ENCODE measurements at places on chromosomes 1 and 21.

GRCh38 chr1:34984435-34984792 lies 733 bp downstream of the TMEM35B start:
- DNase-seq = no peak

DNA sequence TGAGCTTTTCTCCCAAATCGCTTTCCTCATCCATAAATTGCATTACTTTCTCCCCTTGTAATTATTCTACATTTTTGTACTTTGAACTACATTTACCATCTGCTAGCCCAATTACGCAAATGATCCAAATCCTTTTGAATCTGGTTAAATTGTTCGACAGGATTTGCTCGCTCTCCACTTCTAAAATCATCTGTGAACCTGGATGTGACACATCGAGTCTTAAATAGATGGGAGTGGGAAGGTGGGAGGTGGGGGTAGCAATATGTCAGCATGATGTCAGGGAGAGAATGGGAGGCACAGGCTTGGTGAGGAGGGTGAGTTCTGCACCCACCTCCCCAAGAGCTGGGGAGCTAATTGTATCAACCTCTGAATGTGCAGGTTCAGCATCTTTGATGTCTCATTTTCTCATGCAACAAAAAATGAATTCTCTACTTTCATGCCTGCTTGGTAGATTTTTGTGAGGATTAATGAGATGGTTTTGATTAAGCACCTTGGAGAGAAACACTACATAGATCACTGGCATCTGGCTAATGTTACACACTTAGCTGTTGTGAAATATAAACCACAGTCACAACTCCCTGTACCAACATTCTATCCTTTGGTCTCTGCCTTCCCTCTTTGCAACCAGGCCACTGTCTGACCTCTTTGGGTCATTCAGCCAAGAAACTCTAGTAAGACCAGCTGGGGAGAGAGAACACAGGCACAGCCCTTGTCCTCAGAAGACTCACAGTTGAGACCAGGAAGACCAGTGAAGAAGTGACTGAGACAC lies 165.1 kb downstream of the DAB1 start:
- no peak for DNase-seq

DNA sequence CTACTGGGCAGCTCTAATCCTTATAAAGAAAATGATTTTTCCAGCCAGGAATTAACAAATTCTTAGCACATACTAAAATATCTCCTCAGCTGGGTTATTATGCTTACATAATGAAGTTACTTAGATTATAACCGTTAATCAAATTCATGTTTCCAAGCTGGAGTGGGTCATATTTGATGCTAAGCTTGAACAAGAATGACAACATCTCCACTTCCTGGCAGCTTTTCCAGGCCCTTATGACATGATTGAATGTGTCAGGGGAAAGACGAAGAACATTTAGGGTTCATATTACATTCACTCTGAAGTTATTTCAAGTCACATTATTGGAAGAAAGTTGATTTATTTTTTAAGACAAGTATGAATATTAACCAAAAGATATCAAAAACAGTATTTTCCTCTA lies 333.7 kb downstream of the PCP4 start:
- DNase-seq = no peak

- no peak for DNase-seq
Observed at GRCh38 chr1:15918962-15919715, 56.8 kb downstream of the ZBTB17 start.

- no peak for DNase-seq
Observed at GRCh38 chr1:56502700-56503245, 76.6 kb downstream of the PLPP3 start.

DNA sequence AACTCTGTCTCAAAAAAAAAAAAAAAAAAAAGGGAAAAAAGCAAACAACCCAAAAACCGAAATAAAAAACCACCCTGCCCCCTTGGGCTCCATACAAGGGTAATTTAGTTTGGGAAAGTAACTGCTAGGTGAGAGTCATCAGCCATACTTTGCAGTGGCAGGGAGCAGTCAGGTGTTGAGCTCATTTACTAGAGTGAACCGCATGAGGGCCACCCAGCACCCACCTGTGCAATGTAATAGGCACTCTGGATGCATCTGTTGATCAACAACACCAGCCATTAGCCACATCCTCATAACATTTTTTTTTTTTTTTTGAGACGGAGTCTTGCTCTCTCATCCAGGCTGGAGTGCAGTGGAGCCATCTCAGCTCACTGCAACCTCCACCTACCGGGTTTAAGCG lies 9.1 kb downstream of the INAVA start:
- no peak for DNase-seq

DNA sequence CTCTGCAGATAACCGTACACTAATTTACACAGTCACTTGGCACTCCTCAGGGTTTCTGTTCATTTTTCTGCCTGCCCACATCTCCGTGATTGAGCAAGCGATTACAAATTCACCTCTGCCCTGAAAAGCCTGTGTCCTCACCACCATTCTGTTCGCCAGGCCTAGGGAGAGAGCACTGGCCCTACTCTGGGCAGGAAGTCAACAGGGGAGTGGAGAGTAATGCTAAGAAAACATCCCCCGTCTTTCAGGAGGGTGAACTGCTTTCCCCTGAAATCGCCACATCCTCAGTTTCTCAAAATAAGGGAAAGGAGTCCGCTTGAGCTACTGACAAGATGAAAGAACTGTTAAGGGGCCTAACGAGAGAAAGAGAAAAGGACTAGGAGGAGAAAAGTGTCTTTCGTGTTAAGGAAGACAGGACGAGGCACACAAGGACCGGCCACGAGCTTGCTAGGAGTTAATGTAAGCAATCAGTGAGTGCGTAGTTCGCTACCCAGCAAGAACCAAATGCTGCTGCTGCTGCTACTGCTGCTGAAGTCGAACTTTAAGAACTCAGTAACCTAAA lies 632 bp downstream of the PEX19 start:
- DNase-seq = no peak

- DNase-seq = no peak
Observed at GRCh38 chr1:60222360-60223115, 149.0 kb upstream of the C1orf87 start.

GRCh38 chr1:208564466-208564865 lies 320.3 kb upstream of the PLXNA2 start:
- DNase-seq = no peak

GRCh38 chr1:231238298-231238697 lies 2.7 kb upstream of the GNPAT start:
- no peak for DNase-seq

DNA sequence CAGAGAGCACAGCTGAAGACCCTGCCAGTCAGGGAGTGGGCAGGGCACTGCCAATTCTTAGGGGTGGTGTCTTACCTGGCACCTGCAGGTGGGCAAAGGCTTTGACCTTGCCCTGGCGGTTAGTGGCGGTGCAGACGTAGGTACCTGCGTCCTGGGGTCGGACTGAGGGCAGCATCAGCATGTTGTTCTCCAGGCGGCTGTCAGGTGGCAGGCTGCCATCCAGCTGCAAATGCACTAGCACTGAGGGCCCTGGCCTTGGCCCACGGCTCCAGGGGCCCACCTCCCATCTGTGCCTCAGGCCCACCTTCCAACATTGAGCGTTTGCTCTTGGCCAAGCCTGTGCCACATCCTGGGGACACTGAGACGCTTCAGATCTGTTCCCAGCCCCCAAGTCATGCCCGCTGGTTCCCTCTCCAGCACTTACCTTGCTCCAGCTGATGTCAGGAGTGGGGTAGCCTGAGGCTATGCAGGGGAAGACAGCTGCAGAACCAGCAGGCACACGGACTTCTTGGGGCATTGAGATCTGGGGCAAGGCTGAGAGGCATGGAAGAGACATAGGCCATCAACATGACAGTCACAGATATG lies 21.4 kb downstream of the LDLRAD2 start:
- DNase-seq = no peak

- no peak for DNase-seq
Observed at GRCh38 chr1:53665996-53666395, 73.0 kb downstream of the GLIS1 start.

- no peak for DNase-seq
Observed at GRCh38 chr1:43479414-43479813, 25.7 kb upstream of the HYI start.

DNA sequence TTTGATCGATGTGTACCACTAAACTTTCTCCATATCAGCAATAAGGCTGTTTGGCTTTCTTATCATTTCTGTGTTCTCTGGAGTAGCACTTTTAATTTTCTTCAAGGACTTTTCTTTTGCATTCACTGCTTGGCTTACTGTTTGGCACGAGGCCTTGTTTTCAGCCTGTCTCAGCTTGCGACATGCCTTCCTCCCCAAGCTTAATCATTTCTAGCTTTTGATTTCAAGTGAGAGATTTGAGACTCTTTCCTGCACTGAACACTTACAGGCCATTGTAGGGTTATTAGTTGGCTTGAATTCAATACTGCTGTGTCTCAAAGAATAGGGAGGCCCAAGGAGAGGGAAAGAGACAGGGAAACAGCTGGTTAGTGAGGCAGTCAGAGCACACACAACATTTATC lies 120.6 kb upstream of the KCND3 start:
- DNase-seq = no peak

DNA sequence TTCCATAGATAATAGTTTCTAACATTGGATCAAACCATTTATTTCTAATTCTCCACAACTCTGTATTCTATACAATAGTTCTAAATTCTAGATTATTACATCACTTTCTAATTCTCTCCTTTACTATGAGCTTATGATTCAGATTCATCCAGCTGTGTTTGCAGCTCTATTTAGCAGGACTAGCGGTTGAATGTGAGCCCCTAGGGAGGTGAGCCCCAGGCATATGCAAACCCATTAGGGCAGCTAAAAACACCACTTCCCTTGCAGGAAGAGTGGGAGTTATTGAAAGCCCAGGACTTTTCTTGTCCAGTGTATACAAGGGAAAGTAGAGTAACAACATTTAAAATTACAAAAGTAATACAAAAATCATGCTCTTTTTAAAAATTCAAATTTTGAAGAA lies 56.9 kb downstream of the KRTAP19-8 start:
- DNase-seq = no peak

DNA sequence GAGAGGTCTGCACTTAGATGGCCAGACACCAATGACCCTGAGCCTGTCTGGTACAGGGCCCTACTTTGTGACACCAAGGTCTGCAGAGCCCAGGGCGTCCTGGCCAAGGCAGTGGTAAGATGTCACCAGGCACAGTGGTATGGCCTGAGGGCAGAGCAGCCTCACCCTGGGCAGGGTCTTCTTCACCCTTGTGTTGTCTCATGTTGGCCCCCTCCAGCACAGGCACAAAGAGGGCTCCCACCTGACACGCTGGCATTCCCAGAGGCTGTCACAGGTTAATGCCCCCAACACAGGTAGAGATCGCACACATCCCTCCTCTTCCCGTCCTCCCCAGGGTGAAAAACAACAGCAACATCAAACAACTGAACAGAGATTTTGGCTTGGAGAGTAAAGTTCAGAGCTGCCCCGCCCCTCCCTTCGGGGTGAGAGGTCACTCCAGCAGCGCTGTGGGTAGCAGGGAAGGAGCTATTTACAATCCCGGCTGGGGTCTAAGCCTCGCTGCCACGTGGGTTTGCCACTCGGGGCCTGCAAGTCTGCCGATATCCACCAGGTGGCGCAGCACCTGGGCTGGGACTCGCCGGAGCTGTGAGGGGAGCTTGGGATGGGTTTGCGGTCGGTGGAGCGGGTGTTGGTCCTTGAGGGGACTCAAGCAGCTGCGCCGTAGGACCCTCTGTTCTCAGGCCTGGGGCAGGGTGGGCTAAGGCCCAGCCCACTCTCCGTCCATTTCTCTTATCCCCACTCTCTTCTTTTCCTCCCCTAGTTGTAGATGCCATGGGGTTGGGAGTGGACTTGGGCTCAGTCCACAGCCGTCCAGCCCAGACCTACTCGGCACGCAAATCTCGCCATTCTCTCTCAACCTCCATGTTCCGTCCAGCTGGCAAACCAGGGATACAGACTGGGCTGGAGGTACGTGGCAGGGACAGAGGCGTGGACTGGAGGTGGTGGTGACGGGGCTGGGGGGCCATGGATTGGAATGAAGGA lies 12.7 kb downstream of the EFNA3 start:
- DNase-seq = peak; percentile 78

GRCh38 chr1:94245747-94246438 lies 8.5 kb upstream of the ARHGAP29 start:
- no peak for DNase-seq

- no peak for DNase-seq
Observed at GRCh38 chr21:20272791-20273362, 725.3 kb upstream of the NCAM2 start.

DNA sequence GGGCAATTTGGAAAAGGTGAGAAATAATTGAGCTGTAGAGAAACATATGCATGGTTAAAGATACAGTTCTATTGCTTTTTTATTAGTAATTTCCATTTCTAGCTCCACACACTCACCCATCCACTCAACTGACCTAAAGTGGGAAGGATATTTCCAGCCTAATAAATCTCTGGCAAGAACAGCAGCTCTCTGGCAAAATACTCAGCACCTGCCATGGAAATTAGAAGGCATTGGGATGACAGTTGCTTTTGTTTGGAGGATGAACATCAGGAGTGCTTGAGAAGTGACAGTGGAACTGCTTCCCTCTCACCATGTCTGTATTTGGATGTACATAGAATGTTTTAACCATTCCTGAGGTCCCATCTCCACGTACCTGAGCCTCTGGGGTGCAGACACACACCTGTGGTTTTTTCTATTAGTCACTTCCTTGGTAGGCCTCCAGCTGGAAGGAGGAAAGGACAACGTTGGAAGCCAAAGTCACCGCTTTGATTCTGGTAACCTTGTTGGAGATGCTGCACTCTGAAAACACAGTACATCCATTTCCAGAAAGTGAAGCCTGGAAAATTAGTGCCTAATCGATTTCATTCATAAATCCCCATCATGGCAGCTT lies 62.3 kb upstream of the RUNX1 start:
- DNase-seq = no peak

- DNase-seq = no peak
Observed at GRCh38 chr1:5490635-5491034, 501.6 kb downstream of the NPHP4 start.

- no peak for DNase-seq
Observed at GRCh38 chr1:200328379-200328778, 81.5 kb downstream of the ZNF281 start.

DNA sequence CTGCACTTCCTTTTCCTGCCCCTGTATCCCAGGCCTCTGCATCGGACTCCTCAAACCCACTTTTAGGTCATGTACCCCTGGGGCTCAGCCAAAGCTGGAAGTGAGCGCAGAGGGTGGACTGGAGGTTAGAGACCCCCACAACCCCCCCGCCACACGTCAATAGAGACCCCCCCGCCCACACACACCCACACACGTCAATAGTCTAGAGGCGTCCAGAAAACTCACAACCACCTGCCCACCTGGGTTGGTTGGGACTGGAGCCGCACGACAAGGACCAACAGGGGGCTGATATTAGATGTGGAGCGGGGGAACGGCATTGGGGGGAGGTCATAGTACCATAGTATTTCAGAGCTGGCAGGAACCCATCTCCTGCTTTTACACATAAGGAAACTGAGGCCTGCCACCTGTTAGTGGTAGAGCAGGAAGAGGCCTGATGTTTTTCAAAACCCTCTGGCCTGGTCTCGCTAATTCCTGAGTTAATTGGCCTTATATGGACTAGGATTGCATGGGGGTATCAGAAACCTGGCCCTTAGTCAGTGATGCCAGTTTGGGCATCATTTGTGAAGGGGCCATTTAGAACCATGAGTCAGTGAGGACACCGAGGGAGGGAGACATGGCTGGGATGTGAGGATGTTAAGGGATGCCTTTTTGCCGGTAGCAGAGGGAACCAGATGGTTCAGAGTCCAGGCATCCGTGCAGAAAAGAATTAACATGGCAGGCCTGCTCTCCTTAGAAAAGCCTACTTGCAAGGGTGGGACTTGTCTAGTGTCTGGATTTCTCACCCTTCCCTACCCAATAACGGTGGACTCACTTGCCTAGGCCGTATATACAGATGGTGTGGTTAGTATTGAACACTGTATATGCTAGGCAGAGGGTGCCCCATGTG lies 1.1 kb downstream of the NENF start:
- no peak for DNase-seq
